HCEC 1CT (cell line): ENCODE measurements at places on chromosomes 5 and 9.

DNA sequence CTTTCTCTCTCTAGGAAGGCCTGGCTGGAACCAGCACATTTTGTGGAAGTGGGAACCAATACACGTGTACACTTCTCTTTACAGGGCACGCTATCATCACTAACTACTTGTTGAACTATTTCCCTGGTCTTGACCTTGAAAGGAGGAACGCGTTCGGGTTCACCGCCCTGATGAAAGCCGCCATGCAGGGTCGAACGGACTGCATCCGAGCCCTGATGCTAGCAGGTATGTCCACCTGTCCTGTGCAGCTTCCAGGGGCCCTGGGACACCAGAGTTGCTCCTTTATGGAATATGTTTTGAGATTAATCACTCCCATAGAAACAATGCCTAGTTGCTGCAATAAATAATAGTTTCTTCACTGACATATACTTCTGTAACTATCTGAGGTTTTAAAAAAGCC, 74.1 kb downstream of the ANKRD33B start:
- DNase-seq: no peak

DNA sequence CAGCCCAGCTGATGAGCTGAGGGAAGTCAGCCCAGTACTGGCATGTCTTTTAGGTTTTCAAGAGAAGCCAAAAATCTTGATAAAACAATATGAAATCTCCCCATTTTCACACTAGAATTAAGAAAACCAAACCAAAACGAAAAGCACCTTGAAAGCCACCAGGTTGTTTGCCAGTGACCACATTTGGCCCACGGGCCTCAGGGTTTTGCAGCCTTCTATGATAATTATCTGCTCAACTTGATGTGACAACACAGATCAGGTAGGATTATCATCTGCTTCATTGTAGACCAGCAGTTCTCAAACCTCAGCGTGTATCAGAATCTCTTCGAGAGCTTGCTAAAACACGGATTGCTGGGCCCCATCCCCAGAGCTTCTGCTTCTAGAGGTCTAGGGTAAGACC, 101.4 kb downstream of the GALNT10 start:
- DNase-seq: no peak

DNA sequence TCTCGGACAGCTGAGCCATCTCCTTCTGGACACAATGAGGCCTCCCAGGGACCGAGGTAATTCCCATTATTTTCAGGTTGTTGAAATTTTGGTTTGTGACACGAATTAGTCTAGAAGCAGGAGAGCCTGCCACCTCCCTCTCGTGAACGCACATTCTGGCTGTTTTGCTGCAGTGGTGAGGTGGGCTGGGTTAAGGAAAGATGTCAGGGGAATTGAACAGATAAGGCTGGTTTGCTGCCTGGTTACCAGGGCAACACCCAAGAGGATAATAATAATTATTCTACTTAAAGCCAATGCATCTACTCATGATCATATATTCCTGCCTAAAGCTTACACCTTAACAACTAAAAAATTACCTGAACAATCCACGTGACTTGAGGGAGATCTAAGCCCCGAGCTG, 38.1 kb downstream of the DDX31 start:
- no peak for DNase-seq

- DNase-seq: no peak
Measured at GRCh38 chr5:1995491-1995890, 112.8 kb upstream of the IRX4 start.

DNA sequence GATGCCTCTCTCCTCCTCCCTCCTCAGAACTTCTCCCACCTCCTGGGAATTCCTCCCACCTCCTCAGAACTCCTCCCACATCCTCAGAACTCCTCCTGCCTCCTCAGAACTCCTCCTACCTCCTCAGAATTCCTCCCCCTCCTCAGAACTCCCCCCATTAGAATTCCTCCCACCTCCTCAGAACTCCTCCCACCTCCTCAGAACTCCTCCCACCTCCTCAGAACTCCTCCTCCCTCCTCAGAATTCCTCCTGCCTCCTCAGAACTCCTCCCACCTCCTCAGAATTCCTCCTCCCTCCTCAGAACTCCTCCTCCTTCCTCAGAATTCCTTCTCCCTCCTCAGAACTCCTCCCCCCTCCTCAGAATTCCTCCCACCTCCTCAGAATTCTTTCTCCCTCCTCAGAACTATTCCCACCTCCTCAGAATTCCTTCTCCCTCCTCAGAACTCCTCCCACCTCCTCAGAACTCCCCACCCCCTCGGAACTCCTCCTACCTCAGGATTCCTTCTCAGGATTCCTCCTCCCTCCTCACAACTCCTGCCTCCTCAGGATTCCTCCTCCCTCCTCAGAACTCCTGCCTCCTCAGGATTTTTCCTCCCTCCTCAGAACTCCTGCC, 23.9 kb downstream of the SLC46A2 start:
- peak; percentile 65 for DNase-seq

GRCh38 chr5:33817301-33817700, 74.5 kb downstream of the ADAMTS12 start:
- DNase-seq: peak; percentile 59

- DNase-seq: no peak
Measured at GRCh38 chr9:73294336-73294735, 142.7 kb downstream of the ANXA1 start.

- DNase-seq: peak; percentile 71
Measured at GRCh38 chr5:56838409-56839039, 23.2 kb downstream of the MAP3K1 start.

DNA sequence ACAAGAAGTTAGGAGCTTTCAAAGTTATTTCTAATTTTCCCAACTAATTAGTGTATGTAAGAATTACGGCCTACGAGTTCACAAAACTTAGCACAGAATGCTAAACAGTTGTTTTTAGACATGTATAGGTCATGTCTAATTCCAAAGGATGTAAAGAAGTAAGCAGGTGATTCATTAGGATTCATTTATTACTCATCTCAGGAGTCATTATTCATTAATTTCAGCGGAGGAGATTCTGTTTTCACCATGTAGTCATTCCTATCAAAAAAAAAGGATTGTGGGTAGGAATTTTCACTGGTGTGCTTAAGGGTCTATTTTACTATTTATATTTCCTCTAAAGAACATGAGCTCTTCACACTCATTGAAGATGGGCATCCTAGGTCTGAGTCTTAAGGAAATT, 532.2 kb downstream of the ACTL7B start:
- DNase-seq: no peak

GRCh38 chr5:1163879-1164278, 37.5 kb upstream of the SLC6A19 start:
- no peak for DNase-seq

GRCh38 chr5:60836131-60836530, 7.9 kb downstream of the ELOVL7 start:
- no peak for DNase-seq

GRCh38 chr9:136209232-136209631, 4.3 kb upstream of the LHX3 start:
- no peak for DNase-seq

GRCh38 chr5:31531543-31531887, 378 bp downstream of the DROSHA start:
- peak; percentile 21 for DNase-seq

DNA sequence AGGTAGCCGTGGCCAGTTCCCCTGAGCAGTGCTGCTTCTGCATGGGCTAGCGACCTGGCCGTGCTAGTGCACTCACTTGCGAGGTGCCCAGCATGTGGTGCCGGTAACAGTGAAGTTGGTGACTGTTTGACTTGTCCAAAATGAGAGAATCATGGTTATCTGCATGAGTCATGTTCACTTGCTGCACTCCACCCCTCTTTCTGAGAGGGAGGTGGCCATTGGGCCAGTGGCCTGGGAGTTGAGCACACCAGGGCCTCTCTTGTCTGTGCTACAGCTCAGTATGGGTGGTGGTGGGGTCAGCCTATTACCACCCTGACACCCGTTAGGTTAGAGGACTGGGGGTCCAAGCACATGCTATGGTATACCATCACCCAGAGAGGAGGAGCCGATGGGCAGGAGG, 55.4 kb upstream of the GARNL3 start:
- DNase-seq: no peak

DNA sequence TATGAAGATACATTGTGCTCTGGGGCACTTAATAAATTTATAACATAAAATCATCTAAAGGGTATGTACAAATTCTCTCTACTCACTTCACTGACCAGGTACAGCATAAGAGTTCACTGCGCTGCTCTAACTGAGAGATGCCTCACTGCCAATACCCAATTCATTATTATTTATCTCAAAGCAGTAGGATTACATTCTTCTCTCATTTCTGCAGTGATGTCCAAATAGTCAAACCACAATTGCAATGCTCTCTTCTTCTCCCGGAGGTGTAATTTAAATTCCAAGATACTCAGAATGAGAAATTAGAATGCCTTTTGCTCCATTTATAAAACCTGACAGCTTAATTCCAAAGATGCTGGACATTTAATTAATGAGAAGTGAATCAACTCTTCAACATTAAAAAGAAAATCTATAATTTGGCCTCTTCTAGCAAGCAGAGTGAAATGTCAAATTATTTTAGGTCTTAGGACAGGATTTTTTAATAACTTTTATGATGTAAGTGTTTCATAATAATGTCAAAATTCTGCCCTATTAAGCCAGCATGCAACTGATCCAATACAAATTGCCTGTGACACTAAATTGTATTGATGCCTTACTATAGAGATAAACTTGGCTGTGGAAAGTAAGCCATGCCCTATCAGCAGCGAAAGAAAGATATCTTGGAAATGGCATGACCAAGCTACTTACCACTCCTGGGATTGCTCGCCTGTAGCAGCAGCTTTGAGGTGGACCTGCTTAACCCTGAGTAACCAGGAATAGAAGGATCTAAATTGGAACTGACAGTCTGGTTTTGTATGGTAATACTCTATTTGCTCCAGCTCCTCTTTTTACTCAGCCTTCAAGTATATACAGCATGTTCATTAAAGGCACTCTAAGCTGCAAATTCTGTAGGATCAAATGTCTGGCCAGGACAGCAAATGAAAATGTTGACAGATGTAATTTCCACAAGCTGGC, 374.2 kb upstream of the TYRP1 start:
- DNase-seq: no peak

GRCh38 chr9:125515983-125516940, 190.7 kb downstream of the MAPKAP1 start:
- DNase-seq: no peak

DNA sequence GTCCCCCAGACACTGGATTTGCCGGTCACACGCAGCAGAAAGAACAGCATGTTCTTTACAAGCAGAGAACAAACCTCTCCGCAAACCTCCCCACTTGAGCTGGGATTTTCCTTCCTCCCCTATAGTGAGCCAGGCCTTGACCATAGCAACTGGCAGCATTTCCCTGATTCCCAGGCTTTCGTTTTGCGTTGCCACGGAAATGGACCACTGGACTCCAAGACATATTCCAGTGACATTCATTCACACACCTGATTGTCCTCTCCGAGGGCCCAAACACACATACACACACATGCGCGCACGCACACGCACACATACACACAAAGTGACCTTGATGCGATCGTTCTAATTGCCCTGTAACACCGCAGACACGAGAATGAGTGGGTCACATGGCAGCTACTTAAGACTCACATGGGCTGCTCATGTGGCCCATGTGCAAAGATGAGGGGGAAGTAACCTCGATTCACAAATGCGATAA, 80.9 kb upstream of the CPEB4 start:
- no peak for DNase-seq

- DNase-seq: no peak
Measured at GRCh38 chr9:131258698-131259431, 17.4 kb downstream of the FAM78A start.

DNA sequence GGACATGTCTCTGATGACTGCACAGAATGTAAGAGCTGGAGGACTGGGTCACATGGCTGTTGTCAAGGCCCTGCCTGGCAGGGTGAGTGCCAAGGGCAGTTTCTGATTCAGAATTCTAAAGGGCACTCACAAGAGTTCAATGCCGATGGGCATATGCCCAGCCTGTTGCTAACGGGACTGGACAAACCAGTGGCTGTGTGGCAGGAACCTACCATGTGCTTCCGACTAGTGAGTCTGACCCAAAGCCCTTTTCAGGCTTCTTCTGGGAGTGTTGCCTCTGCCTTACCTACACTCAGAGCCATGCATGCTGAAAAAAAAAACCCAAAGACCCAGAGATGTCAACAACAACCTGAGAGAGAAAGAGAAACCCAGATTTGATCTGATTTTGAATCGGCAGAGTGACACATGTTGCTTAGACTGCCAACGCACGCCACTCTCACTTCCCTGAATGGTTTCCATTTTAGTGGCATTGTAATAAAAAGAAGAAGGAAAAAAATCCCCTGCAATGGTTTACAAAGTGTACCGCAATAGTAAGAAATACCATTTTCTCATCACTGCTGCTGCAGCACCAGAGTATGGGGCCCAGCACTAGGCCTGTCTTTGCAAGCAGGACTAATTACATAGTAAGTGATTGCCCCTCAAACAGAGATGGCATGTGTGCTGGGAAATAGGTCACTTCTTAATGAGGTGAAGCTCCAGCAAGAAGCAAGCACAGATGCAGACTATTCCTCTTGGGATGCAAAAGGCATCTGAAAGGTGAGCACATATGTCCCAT, 194.3 kb downstream of the PALM2AKAP2 start:
- no peak for DNase-seq

DNA sequence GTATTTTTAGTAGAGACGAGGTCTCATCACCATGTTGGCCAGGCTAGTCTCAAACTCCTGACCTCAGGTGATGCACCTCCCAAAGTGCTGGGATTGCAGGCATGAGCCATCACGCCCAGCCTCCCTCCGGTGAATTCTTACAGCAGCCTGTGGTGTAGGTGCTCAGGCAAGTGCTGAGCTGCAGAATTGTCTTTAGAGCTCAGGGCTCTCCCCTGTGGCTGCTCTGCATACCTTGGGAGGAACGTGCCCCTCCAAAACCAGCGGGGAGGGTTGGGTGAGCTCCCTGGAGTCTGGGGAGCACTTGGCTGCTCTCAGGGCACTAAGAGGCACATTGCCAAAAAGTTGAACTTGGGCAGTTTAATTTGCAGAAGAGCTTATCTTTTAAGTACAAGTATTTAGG, 29.4 kb downstream of the SECISBP2 start:
- no peak for DNase-seq

DNA sequence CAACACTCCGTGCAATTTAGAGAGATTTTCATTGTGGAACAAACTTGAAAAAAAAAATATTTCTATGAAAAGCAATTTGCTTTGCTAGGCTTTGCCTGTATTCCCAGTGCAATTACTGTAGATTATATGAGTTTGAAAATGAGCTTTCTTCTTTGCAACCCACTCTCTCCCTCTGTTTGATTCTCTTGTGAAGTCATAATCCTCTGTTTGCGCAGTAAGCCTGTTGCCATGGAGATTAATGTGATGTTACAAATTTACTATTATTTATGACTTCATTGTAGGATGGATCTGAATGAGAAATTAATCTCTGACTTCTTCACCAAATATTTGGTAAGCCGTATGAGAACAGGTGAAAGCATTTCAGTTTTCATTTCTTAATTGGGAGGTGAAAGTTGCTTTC, 320.3 kb downstream of the SPATA31D1 start:
- DNase-seq: no peak

DNA sequence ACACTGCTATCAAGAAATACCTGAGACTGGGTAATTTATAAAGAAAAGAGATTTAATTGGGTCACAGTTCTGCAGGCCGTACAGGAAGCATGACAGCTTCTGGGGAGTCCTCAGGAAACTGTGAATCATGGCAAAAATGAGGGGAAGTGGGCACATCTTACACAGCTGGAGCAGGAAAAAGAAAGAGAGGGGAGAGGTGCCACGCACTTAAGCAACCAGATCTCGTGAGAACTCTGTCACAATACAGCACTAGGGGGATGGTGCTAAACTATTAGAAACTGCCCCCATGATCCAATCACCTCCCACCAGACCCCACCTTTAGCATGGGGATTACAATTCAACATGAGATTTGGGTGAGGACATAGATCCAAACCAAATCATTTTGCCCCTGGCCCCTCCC, 105.5 kb upstream of the CPLX2 start:
- DNase-seq: no peak

GRCh38 chr9:28234133-28234893, 661.0 kb upstream of the C9orf72 start:
- DNase-seq: no peak
